ENCODE measurements at places on chromosomes 2 and 18.

DNA sequence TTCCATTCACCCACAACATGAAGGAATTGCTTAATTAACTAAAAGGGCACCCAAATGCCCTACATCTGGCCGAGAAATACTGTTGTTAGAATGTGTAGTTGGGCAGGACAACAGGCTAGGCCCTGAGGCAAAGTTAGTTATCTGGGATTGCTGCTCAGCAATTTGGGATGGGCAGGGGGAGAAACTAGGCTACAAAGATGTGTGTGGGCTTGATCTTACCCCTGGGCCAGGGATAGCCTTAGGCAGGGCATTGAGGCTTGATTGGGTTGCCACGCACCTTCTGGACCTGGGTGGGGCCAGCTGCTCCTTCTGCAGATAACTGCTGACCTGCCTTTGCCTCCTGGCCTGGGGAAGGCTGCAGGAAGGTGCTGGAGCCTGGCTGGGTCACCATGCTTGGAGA, 9.4 kb downstream of the IL18RAP start:
- DNase-seq: no peak

GRCh38 chr2:134127496-134127895, 126.4 kb upstream of the MGAT5 start:
- DNase-seq: no peak

GRCh38 chr2:27723372-27724144, 48.0 kb upstream of the MRPL33 start:
- DNase-seq: no peak

DNA sequence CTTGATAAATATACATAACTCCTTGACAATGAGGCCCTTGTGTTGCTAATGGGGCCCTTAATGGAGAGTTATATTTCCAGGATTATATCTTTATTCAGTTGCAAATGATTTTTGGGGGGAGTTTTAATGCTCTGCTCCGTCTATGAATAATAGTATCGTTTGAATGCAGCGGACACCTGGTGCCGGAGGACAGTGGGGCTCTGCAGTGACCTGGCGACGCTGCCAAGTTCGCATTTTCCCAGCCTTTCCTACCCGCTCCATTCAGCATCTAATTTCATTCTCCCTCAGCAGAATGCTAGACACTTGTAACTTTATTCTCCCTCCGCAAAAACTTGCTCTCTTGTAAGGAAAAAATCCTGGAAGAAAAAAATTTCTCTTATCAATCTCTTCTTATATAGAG, 257.6 kb upstream of the SALL3 start:
- DNase-seq: no peak

GRCh38 chr2:221001381-221001801, 570.7 kb downstream of the EPHA4 start:
- DNase-seq: no peak

DNA sequence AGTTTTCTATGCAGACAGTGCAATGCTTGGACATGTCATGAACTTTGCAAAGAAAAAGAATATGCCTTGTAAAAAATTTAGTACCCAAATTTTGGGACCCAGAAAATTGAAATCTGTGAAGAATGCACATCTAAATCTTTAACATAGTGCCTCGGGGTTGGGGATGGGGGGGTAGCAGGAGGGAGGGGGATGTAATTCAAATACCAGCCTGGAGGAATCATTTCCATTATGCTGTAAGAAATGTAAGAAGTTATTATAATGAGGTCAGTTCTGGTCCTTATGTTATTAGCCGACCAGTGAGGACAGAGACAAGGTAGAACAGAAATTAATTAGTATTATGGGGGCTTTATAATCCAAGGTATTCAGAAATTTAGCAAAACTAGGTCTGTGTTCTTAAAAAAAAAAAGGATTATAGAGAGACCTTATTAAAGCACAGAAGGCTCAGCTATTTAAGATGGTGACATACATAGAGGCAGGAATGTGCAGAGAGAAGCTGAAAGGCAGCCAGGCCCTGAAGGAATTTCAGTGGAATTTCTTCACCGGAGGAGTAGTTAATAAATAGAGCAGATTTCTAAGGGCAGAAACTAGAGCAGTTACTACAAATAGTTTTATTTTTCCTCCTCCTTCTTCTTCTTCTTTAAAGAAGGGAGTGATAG, 89.0 kb upstream of the RBMS1 start:
- DNase-seq: peak; percentile 21

DNA sequence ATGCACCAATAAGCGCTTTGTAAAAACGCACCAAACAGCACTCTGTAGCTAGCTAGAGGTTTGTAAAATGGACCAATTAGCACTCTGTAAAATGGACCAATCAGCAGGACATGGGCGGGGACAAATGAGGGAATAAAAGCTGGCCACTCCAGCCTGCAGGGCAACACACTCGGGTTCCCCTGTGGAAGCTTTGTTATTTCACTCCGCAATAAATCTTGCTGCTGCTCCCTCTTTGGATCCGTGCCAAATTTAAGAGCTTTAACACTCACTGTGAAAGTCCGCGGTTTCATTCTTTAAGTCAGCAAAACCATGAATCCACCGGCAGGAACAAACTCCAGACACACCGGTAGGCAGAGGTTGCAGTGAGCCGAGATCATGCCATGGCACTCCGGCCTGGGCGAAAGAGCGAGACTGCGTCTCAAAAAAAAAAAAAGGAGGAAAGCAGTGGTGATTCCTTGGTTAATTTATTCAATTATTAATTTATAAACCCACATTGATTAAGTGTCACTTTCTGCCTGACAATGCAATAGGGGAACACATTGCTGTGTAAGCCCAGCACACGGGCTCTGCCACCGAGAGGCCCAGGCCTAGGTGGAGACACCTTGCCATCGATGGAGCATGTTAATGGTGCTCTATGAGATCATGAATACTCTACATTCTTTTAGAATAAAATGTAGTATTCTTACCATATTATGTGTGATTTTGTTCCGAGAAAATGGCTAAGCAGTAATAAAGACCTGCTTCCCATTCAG, 687.6 kb upstream of the HS6ST1 start:
- DNase-seq: no peak

- no peak for DNase-seq
Measured at GRCh38 chr18:13452871-13453680, 234.5 kb downstream of the LDLRAD4 start.

GRCh38 chr2:70461414-70461813, 92.2 kb downstream of the TGFA start:
- no peak for DNase-seq

GRCh38 chr18:1522249-1522615, 617.6 kb downstream of the ADCYAP1 start:
- no peak for DNase-seq

- DNase-seq: no peak
Measured at GRCh38 chr2:220574038-220574437, 946.6 kb downstream of the SLC4A3 start.

DNA sequence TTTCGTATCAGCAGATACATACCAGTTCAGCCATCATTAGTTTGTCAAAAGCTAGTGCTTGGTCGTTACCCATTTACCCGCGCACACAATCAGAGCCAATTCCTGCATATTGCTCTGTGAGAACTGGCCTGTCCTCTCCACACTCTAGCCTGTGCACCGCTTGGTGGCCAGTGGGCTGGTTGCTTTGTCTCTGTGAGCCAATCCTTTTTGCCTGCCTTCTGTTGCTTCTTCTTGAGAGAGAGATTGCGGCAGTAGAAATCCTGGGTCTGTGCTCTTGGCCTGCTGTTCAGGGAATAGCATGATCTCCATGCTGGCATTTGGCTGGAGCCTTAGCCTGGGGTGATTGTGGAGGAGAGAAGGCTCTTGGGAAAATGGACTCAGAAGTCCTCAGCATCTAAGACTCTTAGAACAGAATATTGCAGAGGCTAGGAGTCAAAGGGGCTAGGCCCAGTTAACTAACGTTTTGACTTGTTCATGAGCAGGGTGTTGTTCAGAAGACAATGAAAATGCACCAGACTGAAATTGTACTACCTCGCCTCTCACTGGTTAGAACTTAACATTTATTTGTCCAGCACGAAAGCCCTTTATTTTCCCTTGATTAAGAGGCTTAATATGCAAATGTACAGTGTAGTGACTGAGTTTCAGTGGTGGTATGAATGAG, 37.1 kb downstream of the MAP4K4 start:
- DNase-seq: no peak

DNA sequence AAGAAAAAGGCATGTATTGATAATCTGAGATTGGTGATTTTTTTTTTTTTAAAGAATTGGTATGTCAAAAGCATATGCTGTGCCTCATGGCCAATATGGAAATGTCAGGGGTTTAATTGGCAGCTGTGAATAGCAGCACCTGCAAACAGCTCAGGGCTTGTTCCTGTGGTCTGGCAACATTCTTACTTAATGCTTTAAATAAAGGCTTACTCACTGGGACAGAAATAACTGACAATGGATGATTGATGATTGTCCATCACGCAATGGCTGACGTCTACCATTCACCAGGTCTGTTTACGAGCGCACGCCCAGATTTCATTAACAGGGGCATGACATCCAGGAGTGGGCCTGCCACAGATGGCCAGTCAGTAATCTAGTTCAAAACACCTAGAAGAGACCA, 66.7 kb downstream of the ETAA1 start:
- DNase-seq: no peak

DNA sequence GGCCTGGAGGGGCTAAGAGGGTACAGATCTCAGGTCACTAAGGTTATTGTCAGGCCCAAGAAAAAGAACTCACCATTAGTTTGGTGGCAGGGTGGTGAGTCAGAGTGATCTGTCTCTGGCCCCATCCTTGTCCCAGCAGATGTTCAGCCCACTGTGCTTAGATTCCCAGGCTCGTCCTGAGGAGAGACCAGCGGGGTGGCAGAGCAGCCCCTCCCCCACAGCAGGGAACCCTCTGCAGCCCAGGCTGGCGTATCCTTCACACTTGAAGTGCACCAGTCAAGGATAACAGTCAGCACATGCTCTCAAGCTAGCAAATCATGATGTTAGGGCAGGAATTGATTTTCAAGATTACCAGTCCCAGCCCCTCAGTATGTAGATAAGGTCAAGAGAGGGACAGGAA, 43.1 kb downstream of the TMEM185B start:
- no peak for DNase-seq

GRCh38 chr2:170222298-170222697, 44.4 kb downstream of the MYO3B start:
- peak; percentile 27 for DNase-seq

GRCh38 chr2:238502088-238502810, 75.5 kb downstream of the ASB1 start:
- DNase-seq: no peak

DNA sequence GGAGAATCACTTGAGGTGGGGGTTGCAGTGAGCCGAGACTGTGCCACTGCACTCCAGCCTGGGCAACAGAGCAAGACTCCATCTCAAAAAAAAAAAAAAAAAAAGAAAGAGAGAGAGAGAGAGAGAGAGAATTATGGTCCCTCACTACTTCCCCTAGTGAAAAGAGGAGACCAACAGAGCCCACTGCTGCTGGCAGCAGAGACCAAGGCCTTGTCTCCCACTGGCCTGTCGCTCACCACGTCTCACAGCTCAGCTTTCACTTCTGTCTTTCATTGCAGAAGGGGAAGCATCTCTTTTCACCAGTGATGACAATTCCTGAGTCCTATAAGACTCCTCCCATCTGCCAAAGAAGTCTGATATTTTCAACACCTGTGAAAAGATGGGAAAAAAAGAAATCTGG, 81.3 kb downstream of the CLHC1 start:
- no peak for DNase-seq

GRCh38 chr2:168518555-168519066, 62.5 kb downstream of the CERS6 start:
- no peak for DNase-seq

GRCh38 chr2:124246170-124246569, 221.1 kb downstream of the CNTNAP5 start:
- DNase-seq: no peak

Measured in HFF-Myc (cell line).